Tongue (tissue), 3 donors: ENCODE measurements at places on chromosomes 1 and 21. TPM values are rescaled to one million over a fixed set of nuclear protein-coding genes. Genes with fewer than 3 reads are reported as not detected.

Gene TMIGD3
- not detected for total RNA-seq

Gene GBP6
- 34.4 TPM for total RNA-seq

Gene TNFRSF18
- total RNA-seq = 3.0 TPM

Gene ZNF281
- 13.5 TPM for total RNA-seq
